ENCODE measurements at places on chromosomes 11 and 22.

- DNase-seq, result no peak
Measured at GRCh38 chr11:4699697-4700435, 2.2 kb upstream of the OR51E2 start.

DNA sequence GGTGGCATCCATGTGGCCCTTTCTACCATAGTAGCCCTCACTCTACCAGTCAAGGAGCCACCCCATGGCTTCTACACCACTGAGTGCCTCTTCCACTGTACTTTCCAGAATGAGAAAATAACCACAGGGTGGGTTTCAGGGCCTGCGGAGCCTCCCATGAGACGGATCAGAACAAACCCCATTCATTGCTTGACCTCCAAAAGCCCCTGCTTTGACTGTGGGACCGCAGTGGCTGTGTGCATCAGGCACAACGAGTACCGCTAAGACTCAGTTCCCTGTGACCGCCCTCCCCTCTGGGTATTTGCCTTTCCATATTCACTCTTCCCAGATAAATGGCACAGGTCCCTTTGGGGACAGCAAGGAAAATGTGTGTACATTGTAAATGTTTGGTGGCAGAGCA lies 11.5 kb upstream of the MRGPRF start:
- DNase-seq, result no peak

DNA sequence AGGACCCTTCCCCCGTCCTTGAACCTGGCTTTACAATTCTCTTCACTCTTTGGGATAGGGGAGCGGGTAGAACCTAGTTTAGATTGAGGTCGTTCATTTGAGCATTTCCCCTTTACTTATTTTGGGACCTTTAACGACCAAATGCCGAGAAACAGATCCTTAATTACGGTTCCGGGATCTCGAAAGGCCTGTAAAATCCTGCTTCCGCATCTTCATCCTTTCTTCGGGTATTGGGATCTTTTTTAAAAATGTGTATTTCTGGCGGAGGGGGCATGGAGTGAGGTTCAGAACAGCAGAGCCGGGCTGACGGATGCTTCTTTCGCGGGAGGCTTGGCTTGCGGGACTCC lies 395 bp upstream of the HIPK3 start:
- DNase-seq, result no peak

DNA sequence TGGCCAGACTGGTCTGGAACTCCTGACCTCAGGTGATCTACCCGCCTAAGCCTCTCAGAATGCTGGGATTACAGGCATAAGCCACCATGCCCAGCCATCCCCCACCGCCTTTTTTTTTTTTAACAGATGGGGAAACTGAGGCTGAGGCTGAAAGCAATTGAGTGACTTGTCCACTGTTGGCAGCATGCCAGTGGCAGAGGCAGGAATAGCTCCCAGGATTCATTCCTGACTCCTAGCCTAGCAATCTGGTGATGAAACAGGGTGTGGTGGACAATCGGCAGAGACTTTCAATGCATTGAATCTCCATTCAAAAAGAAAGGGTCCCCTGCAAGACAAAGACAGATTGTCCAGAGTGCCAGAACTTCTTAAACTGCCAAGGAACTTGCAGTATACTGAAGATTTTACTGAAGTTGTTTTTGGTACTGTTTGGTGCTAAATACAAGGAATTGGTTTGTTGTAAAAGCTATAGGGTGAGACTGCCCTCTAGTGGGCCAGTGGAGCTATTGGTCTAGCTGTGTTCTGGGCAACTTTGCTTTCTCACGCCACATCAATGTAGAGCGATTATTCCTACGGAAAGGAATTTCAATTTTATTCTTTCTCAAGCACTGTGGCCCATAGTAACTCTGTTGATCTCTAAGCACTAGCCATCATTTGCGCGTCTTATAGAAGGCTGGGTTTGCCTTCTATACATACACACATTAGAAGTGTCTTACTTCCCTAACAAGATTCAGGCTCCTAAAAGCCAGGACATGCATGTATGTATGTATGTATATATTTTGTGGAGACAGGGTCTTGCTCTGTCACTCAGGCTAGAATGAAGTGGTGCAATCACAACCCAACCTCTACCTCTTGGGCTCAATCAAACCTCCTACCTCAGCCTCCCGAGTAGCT lies 21.0 kb downstream of the C22orf31 start:
- peak; percentile 88 for DNase-seq

DNA sequence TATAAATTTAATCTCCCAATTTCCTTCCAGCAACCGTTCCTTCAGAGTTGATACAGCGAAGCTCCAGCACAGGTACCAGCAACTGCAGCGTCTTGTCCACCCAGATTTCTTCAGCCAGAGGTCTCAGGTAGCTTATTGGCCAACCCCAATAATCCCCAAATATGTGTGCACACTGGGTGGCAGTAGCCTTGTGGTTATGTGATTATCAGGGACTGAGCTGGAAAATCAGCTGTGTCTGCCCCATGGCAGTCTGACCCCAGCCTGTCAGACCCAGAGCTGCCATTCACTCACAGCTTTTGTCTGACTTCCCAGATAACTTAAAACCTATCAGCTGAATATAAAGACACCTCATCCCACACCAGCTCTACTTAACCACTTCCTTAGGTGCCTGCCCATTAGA lies 2.0 kb downstream of the HSCB start:
- DNase-seq, result no peak

- no peak for DNase-seq
Measured at GRCh38 chr11:96680211-96681018, 290.6 kb downstream of the JRKL start.

GRCh38 chr11:34149786-34150185 lies 44.4 kb downstream of the NAT10 start:
- DNase-seq, result no peak

GRCh38 chr11:40133498-40133897 lies 1326.0 kb downstream of the LRRC4C start:
- no peak for DNase-seq

All from AG04450 (cell line).